ENCODE measurements at places on chromosomes 4 and X.

GRCh38 chr4:3715855-3716630 is 50.1 kb upstream of the ADRA2C start:
- DNase-seq = no peak

GRCh38 chr4:65383589-65384305 is 286.5 kb downstream of the EPHA5 start:
- no peak for DNase-seq

GRCh38 chrX:101360390-101360789 is 11.8 kb upstream of the TIMM8A start:
- DNase-seq = no peak

- DNase-seq = no peak
These were observed 51.4 kb upstream of the SOD3 start for GRCh38 chr4:24743927-24744326.
